ENCODE measurements at places on chromosomes 1 and 21.

- peak; percentile 65 for DNase-seq
Observed at GRCh38 chr1:101293461-101294051, 56.7 kb downstream of the S1PR1 start.

DNA sequence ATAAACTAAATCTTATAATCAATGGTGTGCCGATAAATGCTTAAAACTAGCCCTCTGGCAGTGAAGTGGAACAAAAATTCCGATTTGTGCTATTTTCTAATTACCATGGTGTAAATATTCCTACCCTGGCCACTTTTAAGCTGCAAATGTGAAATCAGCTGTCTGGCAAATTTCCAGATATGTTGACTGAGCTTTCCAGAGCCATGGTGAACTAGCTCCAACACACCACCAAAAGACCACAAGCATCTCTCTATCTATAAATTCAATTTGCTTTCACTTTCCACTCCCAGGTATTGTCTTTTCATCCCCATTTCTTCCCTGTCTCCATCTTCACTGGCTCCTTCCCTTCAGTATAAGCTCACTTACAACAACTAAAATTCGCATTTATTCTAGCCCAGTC, 152.3 kb upstream of the RGS18 start:
- DNase-seq, result no peak

DNA sequence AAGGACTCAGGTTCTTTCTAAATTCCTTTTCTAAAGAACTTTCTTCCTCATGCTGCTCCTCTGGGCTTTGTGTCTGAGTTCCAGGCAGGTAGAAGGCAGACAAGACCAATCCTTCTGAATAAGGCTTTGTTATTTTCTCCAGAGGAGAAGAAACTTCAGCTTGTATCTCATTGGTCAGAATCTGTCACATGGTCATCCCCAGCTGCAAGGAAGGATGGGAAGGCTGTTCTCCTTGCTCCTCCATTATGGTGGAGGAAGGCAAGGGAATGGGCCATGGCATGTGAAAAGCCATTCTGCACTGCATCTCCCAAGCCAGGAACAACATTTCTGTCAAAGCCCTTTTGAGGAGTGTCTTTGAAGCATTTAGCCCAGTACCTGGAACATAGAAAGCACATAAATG, 50.6 kb upstream of the NTPCR start:
- no peak for DNase-seq

DNA sequence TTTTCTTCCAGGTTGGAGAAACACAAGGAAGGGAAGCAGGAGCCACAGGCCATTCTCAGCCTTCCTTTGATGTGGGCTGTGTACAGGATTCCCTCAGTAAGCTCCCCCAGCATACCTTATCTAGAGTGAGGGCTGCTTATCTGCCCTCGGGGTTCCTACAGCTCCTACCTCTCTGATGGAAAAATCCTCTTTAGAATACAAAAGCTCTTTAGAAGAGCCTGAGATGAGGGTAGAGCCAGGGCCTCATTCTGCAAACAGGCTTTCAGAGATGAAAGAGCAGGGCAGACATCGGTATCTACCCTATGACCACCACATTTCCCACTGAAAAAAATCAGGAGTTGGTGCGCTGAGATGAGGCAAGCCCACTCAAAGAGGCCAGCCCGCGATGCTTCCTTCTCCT, 85.1 kb downstream of the PLPP3 start:
- DNase-seq, result no peak

- DNase-seq, result no peak
Observed at GRCh38 chr1:159908031-159908940, 8.3 kb upstream of the CFAP45 start.

GRCh38 chr21:31354122-31354521, 10.1 kb upstream of the TIAM1 start:
- DNase-seq, result no peak

GRCh38 chr1:116664366-116664977, 3.1 kb downstream of the IGSF3 start:
- DNase-seq, result no peak

DNA sequence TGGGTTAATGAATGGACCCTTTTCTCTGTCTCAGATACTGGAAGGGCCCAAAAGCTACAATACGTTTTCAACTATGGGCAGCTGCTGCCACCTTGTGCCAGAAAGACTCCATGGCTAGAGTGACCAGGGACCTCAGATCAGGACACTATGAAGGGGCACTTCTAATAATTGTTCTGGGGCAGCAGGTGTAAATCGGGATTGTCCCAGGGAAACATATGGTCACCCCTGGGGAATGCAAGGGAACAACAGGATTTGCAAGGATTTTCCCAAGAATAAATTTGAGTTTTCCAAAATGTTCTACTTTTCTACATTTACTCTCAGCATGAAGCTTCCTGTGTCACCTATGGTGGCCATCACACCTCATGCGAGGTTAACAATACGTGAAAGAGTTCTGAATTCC, 12.0 kb upstream of the FCAMR start:
- peak; percentile 63 for DNase-seq

DNA sequence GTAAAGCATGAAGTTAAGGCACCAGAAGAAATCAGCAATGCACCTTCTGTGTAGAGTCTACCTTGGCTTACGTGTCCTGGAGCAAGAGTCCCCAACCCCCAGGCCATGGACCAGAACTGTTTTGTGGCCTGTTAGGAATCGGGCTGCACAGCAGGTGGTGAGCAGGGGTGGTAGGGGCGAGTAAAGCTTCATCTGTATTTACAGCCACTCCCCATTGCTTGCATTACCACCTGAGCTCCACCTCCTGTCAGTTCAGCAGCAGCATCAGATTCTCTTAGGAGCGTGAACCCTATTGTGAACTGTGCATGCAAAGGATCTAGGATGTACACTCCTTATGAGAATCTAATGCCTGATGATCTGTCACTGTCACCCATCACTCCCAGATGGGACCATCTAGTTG, 21.5 kb downstream of the ZMYND12 start:
- DNase-seq, result no peak

GRCh38 chr1:243580072-243580471, 270.0 kb downstream of the AKT3 start:
- DNase-seq, result no peak

GRCh38 chr1:208885650-208886049, 641.5 kb upstream of the PLXNA2 start:
- DNase-seq, result no peak

- DNase-seq, result peak; percentile 83
Observed at GRCh38 chr1:17438318-17439249, 893 bp downstream of the RCC2 start.

DNA sequence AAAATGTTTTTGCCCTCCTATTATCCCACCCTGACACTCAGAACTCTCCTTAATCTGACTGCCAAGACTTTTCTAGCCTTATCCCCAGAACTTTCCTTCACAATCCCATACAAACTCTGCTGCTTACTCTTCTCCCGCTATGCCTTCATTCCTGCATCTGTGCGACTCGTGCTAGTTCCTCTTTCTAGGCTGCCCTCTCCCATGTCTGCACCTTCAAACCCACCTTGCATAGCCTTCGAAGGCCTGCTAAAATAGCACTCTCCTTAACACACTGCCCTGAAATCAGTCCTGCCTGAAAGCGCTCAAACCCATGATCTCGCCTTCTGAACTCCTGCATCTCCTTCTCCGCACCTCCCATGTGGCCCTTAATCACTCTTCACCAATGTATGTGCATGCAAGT, 2.5 kb upstream of the NCF2 start:
- DNase-seq, result no peak

GRCh38 chr1:218741852-218742251, 396.7 kb downstream of the TGFB2 start:
- DNase-seq, result no peak

GRCh38 chr1:248421384-248421783, 18.5 kb downstream of the OR2T1 start:
- DNase-seq, result no peak

- DNase-seq, result no peak
Observed at GRCh38 chr1:8226747-8227146, 91.2 kb upstream of the SLC45A1 start.
